ENCODE measurements at places on chromosomes 4 and X.
A peak's percentile ranks its signal among the peaks of the same experiment; 100 is the strongest.

DNA sequence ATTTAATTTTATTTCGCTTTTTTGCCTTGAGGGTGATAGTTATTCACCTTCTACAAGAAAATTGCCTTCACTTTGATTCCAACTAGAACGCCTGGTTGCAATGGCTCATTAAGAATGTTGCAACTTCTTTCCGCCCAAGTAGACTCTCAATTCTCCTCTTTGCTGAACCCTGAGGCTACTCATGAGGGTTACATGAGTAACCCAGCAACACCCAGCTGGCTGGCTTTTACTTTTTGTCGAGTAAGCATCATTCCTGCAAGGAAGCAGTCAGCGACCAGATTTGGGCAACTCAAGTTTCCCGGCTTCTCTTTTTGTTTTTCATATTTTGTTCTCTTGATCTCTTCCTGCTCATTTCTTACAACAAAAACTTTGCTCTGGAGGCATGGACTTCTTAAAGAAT is 495.4 kb downstream of the PACRGL start:
- no peaks in the 10 kb centered on the region for H3K36me3 ChIP-seq
- no peak overlapping the region for H3K27ac ChIP-seq
- H3K4me3 ChIP-seq = no peak overlapping the region
- DNase-seq = no peak
- H3K27me3 ChIP-seq = no peaks in the 10 kb centered on the region

DNA sequence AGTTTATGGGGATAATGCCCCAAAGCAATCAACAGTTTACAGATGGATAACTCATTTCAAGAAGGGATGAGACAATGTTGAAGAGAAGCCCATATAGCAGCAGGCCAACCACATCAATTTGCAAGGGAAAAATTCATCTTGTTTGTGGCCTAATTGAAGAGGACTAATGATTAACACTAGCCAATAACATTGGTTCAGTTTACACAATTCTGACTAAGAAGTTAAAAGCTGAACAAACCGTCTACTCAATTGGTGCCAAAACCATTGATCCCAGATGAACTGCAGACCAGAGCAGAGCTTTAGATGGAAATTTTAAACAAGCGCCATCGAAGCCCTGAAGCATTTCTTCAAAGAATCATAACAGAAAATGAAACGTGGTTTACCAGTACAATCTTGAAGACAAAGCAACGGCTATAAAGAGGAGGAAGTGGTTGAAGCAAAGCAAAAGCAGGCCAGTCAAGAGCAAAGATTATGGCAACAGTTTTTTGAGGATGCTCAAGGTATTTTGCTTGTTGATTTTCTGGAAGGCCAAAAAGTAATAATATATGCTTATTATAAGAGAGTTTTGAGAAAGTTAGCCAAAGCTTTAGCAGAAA is 20.5 kb upstream of the BLTP1 start:
- H3K36me3 ChIP-seq = no peaks in the 10 kb centered on the region
- peaks cover 11% of the 10 kb centered on the region for H3K4me1 ChIP-seq
- H3K27ac ChIP-seq = no peak overlapping the region
- DNase-seq = peak; percentile 12
- no peak overlapping the region for H3K4me3 ChIP-seq
- peaks cover 3% of the 10 kb centered on the region for H3K27me3 ChIP-seq

DNA sequence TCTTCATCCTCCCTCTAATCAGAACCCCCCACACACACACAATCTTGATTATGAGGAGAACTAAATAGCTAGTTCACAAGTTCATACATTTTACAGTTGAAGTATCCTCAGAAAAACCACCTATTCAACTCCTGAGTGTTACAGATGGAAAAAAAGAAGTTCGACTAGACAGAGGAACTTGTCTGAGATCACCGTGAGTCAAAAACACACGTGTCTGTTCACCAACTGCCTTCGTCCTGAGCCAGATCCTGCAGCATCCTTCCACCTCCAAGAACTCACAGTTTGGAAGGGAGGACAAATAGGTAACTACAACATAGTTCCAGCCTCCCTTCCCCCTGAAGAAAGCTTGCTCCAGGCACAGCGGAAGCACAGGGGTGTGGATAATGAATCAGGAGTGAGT is 19.0 kb upstream of the IRAK1 start:
- H3K36me3 ChIP-seq = peaks cover 25% of the 10 kb centered on the region
- H3K27me3 ChIP-seq = no peaks in the 10 kb centered on the region
- no peak overlapping the region for H3K27ac ChIP-seq
- no peak overlapping the region for H3K4me3 ChIP-seq
- no peaks in the 10 kb centered on the region for H3K4me1 ChIP-seq
- no peak for DNase-seq

DNA sequence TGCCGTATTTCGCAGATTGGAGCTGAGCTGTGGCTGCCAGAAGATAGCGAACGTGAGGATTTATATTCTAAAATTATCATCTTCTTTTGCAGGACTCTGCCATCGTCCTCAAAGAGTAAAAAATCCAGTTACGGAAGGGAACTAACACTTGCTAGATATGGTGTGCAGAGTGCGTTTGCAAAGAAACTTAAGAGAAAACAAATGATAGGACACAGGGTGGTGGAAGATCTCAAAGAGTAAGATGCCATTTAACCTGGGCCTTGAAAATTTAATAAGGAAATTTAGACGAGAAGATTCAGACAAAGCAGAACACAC is 566 bp downstream of the LARP7 start:
- H3K27me3 ChIP-seq = no peaks in the 10 kb centered on the region
- peak overlapping the region; percentile 98 for H3K4me3 ChIP-seq
- H3K36me3 ChIP-seq = peaks cover 11% of the 10 kb centered on the region
- peak overlapping the region; percentile 94 for H3K27ac ChIP-seq
